ENCODE measurements at places on chromosomes 4 and X. TPM values are rescaled to one million over a fixed set of nuclear protein-coding genes. Genes with fewer than 3 reads are reported as not detected.
A peak's percentile ranks its signal among the peaks of the same experiment; 100 is the strongest.

Gene JADE1
- total RNA-seq, result 18.5 TPM

Gene TRPC5OS
- total RNA-seq, result not detected

Gene SULT1B1
- total RNA-seq, result 4.4 TPM

Gene TBX22
- total RNA-seq, result not detected

Gene SPON2
- 8.8 TPM for total RNA-seq

Gene TCP11X2
- not detected for total RNA-seq

Gene EPGN
- total RNA-seq, result 16.6 TPM

Gene NPY1R
- 6.6 TPM for total RNA-seq

Gene PNMA5
- not detected for total RNA-seq

DNA sequence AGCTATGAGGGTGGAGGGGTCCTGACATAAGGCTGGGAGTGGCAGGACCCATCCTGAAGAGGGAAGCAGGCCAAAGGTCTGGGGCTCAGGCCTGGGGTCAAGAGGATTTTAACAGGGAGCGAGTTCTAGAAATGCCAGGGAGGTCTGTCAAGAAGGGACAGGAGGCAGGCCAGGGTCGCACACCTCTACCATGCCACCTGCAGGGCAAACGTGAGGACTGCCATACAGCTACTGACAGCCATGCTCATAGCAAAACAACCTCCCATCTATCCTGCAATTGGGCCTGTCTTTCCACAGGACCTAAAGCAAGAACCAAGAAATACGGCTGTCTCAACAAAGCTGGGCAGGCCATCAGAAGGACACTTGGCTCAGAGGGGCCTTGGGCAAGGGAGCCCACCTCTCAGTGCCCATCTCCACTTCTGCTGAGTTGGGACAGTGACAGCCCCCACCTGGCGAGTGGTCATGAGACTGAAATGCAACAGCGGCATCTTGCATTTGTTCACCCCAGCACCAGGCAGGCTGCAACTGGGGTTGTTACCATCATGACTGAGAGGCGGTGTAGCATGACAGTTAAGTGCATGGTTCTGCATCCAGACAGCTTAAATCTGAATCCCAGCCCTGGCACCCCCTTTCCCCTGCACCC, 92.7 kb downstream of the WFS1 start:
- DNase-seq, result no peak
- no peak overlapping the region for H3K4me3 ChIP-seq
- no peak overlapping the region for H3K27ac ChIP-seq
- H3K36me3 ChIP-seq, result no peaks in the 10 kb centered on the region
- peaks cover 29% of the 10 kb centered on the region for H3K27me3 ChIP-seq
- H3K4me1 ChIP-seq, result no peaks in the 10 kb centered on the region

- no peak overlapping the region for H3K27ac ChIP-seq
- no peaks in the 10 kb centered on the region for H3K36me3 ChIP-seq
- no peaks in the 10 kb centered on the region for H3K27me3 ChIP-seq
- no peak overlapping the region for H3K4me3 ChIP-seq
- H3K4me1 ChIP-seq, result peaks cover 9% of the 10 kb centered on the region
Measured at GRCh38 chr4:38189445-38189844, 229.2 kb downstream of the PTTG2 start.

DNA sequence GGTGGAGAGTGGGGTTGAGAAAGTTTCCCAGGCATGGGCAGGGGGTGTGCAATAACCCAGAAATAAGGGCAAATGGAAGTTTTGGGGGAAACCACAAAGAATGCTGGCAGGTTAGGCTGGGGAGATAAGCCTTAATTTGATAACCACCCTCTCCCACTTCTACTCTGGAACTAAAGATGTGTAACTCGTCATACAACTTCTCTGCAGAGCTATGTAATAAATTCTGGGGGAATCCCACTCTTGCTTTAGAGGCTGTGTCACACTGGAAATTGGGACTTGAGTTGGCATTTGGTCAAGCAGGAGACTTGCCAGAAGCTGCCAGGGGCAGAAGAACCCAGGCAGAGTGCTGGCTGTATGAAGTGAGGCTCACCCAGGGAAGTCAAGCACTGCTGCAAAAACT, 170.9 kb upstream of the CPEB2 start:
- H3K27ac ChIP-seq, result no peak overlapping the region
- no peak overlapping the region for H3K4me3 ChIP-seq
- H3K27me3 ChIP-seq, result no peaks in the 10 kb centered on the region

DNA sequence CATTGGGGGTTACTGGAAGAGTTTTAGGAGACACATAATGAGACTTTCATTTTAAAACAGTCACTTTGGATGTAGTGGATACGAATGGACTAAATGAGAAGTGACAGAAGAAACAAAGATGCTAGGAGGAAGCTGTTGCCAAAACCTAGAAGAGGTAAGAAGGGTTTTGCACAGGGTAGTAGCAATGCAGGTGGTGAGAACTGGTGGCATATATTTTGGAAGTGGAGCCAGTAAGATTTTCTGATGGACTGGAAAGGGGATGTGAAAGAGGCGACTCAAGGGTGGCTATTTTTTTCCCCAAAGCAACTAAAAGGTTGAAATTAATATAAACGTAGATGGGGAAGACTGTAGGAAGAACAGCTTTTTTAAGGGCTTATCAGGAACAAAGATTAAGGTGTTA, 462.0 kb downstream of the IL15 start:
- H3K27ac ChIP-seq, result no peak overlapping the region
- H3K27me3 ChIP-seq, result no peaks in the 10 kb centered on the region
- H3K36me3 ChIP-seq, result no peaks in the 10 kb centered on the region
- DNase-seq, result no peak

DNA sequence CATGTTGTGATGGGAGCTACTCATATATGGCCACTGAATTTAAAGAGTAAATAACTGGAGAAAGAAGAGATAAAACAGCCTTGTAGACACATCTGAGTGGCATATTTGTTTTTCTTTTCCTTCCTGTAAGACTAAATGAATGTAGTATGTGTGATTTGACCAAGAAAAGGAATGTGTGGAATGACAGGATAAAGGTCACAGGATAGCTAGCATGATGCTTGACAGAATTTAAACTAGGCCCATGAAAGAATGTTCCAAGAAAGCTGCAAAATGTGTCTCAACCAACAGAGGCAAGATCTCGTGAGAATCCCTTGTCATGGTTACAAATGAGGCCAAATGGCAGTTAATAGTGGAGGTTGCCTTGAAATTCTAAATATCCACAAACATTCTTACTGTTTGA, 137.0 kb downstream of the KCNIP4 start:
- H3K36me3 ChIP-seq, result no peaks in the 10 kb centered on the region
- no peaks in the 10 kb centered on the region for H3K27me3 ChIP-seq
- no peak overlapping the region for H3K4me3 ChIP-seq
- no peaks in the 10 kb centered on the region for H3K4me1 ChIP-seq

GRCh38 chr4:44996276-44996845, 270.0 kb upstream of the GNPDA2 start:
- no peak for DNase-seq
- no peaks in the 10 kb centered on the region for H3K4me1 ChIP-seq
- peak overlapping the region; percentile 5 for H3K27ac ChIP-seq
- H3K27me3 ChIP-seq, result no peaks in the 10 kb centered on the region

DNA sequence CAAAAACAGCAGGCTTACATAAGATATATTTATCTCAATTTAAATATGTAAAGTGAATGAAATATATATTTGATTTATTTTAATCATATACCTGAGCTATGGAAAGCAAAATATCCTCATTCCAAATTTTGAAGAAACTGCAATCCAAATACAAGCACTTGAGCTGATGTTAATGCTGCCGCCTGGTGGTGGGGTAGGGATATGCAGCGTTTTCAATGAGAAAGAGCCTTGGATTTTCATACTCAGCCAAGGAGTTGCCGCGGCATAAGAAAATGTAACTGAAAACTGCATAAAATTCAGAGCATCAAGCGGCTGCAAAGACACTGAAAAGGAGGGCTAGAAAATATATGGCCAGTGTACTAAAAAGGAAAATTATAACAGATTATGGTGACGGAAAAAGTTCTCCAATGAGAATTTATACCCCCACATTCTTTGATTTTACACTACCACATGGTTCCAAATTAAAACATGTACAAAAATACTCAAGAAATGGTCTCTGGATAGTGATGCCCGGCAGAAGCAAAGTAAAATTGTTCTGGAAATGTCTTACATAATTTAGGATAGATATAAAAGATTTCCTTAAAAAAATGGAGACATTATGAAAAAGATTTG, 660.3 kb upstream of the PITX2 start:
- H3K36me3 ChIP-seq, result no peaks in the 10 kb centered on the region
- H3K4me3 ChIP-seq, result no peak overlapping the region
- H3K4me1 ChIP-seq, result no peaks in the 10 kb centered on the region
- no peak overlapping the region for H3K27ac ChIP-seq
- peaks cover 21% of the 10 kb centered on the region for H3K27me3 ChIP-seq

DNA sequence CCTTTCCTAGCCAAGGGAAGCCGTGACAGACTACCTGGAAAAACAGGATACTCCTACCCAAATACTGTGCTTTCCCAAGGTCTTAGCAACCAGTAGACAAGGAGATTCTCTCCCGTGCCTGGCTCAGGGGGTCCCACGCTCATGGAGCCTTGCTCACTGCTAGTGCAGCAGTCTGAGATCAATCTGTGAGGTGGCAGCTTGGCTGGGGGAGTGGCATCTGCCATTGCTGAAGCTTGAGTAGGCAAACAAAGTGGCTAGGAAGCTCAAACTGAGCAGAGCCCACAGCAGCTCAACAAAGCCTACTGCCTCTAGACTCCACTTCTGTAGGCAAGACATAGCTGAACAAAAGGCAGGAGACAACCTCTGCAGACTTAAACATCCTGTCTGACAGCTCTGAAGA, 177.1 kb downstream of the PARM1 start:
- H3K27ac ChIP-seq, result no peak overlapping the region
- no peak overlapping the region for H3K4me3 ChIP-seq
- H3K27me3 ChIP-seq, result no peaks in the 10 kb centered on the region

GRCh38 chr4:74062953-74063352, 24.5 kb upstream of the CXCL3 start:
- H3K4me1 ChIP-seq, result no peaks in the 10 kb centered on the region
- no peak for DNase-seq
- no peaks in the 10 kb centered on the region for H3K27me3 ChIP-seq
- no peaks in the 10 kb centered on the region for H3K36me3 ChIP-seq
- no peak overlapping the region for H3K4me3 ChIP-seq

GRCh38 chrX:13721819-13722519, 12.5 kb downstream of the TRAPPC2 start:
- H3K4me3 ChIP-seq, result no peak overlapping the region
- H3K36me3 ChIP-seq, result peaks cover 23% of the 10 kb centered on the region
- no peaks in the 10 kb centered on the region for H3K4me1 ChIP-seq
- peak overlapping the region; percentile 78 for H3K27ac ChIP-seq
- no peaks in the 10 kb centered on the region for H3K27me3 ChIP-seq

- H3K27ac ChIP-seq, result no peak overlapping the region
- H3K36me3 ChIP-seq, result no peaks in the 10 kb centered on the region
- H3K4me3 ChIP-seq, result no peak overlapping the region
- no peak for DNase-seq
- H3K27me3 ChIP-seq, result no peaks in the 10 kb centered on the region
Measured at GRCh38 chr4:46506876-46507275, 116.9 kb upstream of the GABRA2 start.

GRCh38 chr4:180828455-180829018, 1414.7 kb upstream of the TENM3 start:
- DNase-seq, result no peak
- H3K4me1 ChIP-seq, result peaks cover 15% of the 10 kb centered on the region
- H3K36me3 ChIP-seq, result no peaks in the 10 kb centered on the region

- H3K27ac ChIP-seq, result no peak overlapping the region
- peaks cover 16% of the 10 kb centered on the region for H3K4me1 ChIP-seq
- no peak for DNase-seq
- H3K4me3 ChIP-seq, result no peak overlapping the region
Measured at GRCh38 chr4:52202931-52203330, 151.8 kb downstream of the SPATA18 start.

DNA sequence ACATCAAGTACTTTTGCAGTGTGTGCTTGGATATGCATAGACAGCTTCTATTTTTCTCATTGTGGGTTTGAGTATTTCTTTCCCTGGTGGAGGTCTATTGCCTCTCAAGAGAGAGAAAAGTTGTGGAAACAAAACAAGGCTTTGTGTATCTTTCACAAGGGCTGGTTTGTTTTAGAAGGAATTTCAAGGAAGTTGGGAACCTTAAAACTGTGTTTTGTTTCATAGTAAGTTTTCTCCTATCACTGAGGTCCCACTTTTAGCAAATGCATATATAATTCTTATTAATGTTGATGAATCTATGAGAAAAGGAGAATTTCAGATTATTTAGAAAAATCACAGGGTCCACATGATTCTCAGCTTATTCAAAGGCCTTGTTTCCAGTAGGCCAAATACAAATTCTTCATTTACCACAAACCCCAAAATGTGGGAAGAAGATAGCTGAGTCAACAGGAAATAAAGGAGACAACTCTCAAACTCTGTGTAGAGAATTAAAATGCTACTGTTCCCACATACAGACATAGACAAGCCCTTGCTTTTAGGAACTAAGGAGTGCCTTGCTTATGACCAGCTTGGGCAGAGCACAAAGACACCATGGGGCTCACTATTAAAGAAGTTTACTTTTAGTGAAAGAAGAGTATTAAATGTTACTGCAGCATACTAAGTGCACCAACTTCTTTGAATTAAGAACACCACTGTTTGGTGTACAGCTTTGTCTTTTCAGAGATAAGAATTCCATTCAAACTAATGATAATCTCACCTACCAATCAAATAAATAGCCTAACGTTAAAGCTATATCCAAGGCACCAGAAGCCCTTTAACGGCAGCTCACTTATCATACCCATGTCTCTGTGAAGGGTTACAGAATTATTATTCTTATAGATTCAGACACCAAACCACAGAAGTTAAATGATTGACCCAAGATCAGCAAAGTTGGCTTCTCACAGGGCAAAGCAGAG, 177.4 kb upstream of the LEF1 start:
- no peak overlapping the region for H3K4me3 ChIP-seq
- H3K27me3 ChIP-seq, result peaks cover 15% of the 10 kb centered on the region
- peaks cover 15% of the 10 kb centered on the region for H3K4me1 ChIP-seq
- H3K27ac ChIP-seq, result no peak overlapping the region
- no peaks in the 10 kb centered on the region for H3K36me3 ChIP-seq
- DNase-seq, result no peak

DNA sequence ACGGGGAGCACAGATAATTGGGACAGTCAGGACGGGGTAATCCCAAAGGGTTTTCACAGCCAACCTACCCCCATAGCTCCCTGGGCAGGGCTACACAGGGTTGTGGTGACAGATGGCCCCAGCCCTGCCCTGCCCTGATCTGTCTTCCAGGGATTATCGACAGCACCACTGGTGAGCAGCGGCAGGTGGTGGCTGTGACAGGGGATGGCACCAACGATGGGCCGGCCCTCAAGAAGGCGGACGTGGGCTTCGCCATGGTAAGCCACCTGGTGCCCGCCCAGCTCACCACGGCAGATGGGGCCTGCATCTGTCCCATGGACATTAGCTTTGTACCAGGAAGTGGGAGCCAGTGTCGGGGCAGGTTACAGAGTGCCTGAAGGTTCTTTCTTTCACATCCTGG, 39.3 kb downstream of the ATP2B3 start:
- H3K4me3 ChIP-seq, result no peak overlapping the region
- H3K27ac ChIP-seq, result no peak overlapping the region
- no peaks in the 10 kb centered on the region for H3K36me3 ChIP-seq
- H3K4me1 ChIP-seq, result no peaks in the 10 kb centered on the region
- DNase-seq, result no peak

All from type B pancreatic cell (in vitro differentiated cells).